ENCODE measurements at places on chromosomes 6 and 20.

DNA sequence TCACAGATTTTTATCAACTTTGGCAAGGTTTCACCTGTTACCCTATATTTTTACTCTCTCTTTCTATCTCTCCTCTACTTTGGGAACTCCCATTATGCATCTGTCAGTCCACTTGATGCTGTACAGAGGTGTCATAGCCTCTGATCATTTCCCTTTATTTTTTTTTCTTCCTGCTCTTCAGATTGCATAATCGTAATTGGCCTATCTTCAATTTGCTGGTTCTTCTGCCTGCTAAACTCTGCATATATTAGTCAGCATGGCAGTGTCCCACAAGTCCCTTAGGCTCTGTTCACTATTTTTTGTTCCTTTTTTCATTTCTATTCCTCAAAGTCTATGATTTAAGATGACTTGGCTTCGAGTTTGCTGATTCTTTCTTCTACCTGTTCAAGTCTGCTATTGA is 44.7 kb upstream of the MICB start:
- no peak for DNase-seq

DNA sequence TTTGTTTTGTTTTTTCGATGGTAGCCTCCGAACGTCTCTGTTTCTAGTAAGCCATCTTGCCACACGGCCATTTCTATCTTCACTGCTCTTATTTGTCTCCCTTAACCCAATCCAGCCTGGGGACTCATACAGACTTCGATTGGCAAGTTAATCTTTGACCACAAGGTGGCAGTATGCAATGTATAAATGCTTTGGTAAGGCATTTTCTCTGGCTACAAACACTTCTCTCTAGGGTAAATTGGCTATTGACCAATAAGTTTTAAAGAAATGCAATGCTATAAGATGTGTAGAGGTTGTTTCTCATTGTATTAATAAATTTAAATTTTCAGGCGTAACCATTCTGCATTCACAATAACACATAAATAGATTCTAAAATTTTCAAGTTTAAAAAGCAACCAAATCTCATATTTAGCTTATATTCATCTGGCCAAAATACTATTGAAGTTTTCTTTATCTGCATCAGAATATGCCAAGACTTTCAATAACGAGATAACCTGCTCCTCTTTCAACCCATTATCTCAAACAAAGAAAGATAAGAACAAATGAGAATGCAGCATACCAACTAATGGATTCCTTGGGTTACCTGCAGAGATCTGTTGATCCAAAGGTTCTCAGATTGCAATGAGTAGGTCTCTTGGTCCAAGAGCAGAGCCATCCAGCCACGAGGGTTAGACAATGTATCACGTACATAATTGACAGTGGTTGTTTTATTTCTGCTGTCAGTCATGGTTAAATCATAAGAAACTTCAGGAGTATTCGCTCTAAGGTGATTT is 231.9 kb downstream of the PKHD1 start:
- DNase-seq: no peak

- no peak for DNase-seq
Observed at GRCh38 chr6:82372656-82373055, 9.0 kb downstream of the TPBG start.

- no peak for DNase-seq
Observed at GRCh38 chr6:106300020-106300780, 25.4 kb downstream of the ATG5 start.

DNA sequence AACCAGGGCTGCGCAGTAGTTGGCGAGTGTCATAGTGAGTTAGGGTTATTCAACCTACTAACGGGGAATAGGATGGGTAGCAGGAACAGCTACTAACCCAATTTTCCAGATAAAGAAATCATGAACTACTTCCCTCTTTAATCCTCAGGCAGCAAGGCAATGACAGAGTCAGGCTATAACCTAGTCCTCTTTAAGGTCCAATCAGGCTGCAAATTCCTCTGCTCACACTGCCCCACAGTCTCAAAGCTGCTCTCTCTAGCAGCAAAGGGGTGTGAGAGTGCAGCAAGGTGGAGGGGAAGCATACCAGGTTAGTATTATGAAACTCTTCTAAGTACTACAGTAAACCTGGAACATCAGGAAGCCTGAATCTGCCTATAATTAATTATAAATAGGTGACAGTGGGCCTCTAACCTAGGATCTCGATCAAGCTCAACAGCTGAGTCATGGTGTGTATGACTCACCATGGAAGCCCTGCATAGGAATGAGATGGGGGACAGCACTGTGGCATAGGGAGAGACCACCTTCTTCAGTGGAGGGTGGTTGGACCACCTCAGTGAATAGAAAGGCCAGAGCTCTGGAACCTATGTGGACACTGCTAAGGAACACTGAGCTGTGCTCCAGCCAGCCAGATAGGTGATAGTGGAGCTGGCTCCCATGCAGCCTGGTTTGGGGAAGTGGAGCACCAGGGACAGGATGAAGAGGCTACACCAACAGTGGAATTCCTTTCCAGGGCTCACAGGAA is 7.9 kb downstream of the PEX6 start:
- DNase-seq: no peak

DNA sequence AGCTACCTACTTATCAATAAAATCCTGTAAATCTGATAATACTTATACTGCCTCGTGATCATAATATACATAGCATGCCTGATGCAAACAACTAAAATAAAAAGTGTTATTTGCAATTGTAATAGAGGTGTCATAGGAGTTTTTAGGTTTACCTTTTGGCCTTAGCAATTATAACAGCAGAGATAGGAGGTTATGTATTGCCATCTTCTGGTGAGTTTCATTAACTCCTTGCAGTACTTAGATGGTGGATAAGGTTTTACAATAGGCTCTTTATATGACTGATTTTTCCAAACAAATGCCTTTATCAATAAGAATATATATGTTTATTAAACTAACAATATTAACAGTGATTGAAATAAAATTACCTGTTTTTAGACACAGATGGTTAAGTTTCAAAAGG is 27.8 kb upstream of the MYCT1 start:
- no peak for DNase-seq

DNA sequence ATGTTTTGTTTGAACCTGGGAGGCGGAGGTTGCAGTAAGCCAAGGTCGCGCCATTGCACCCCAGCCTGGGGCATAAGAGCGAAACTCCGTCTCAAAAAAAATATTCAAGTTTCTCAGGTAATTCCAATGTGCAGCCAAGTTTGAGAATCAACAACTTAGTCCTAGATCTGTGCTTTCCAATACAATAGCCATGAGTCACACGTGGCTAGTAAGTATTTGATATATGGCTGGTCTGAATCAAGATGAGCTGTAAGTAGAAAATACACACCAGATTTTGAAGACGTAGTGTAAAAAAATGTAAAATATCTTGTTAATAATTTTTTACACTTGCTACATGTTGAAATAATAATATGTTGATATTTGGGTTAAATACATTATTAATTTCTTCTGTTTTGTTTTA is 35.0 kb upstream of the BTBD3 start:
- no peak for DNase-seq

- no peak for DNase-seq
Observed at GRCh38 chr6:75065523-75065922, 140.3 kb downstream of the COL12A1 start.

- no peak for DNase-seq
Observed at GRCh38 chr20:21189761-21190523, 64.1 kb downstream of the KIZ start.

GRCh38 chr6:160010067-160010466 is 41.2 kb downstream of the IGF2R start:
- no peak for DNase-seq

GRCh38 chr6:141513830-141514229 is 618.9 kb upstream of the GJE1 start:
- DNase-seq: no peak

GRCh38 chr6:117200067-117200466 is 65.3 kb upstream of the VGLL2 start:
- DNase-seq: no peak

DNA sequence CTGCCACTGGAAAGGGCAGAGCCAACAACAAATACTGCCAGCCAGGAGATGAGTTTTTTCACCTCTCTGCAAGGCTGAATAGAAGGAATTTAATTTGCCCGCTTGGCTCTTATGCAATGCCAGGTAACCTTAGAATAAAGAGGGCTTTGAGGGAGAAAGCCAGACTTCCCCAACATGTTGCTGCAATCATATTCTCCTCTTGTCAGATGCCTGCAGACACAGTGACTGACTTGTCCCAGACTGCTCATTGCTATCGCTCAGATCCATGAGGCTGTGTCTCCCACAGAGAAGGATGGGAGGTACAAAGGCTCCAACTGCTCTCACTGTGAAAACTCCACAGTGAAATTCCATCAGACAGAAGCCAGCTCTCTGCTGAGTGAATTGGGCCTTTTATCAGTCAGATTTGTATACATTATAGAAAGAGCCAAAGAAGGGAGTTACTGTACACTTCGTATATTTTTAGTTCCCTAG is 517.0 kb upstream of the ID4 start:
- DNase-seq: no peak

GRCh38 chr6:13063300-13063918 is 264.9 kb downstream of the TBC1D7 start:
- no peak for DNase-seq

- no peak for DNase-seq
Observed at GRCh38 chr6:19042420-19042819, 655.3 kb downstream of the RNF144B start.

DNA sequence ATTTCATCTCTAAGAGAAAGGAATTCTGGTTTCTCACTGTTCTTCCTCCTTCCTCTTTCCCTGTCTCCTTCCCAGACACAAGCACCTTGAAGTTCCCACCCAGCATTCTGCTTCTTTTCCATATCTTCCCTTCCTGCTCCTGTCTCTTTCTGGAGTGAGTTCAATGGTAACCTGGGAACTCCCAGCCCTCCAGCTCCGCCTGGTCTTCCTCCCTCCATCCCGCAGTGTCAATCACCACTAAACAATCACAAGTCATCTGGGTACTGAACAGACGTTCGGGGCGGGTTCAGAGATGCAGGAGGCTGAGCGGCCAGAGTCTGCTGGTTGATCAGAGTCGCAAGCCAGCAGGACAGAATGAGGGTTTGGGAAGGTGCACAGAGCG is 7.7 kb downstream of the TTBK1 start:
- DNase-seq: no peak

Measured in cortex of kidney (tissue), 1 donor.